ENCODE measurements at places on chromosomes 1 and 21.

DNA sequence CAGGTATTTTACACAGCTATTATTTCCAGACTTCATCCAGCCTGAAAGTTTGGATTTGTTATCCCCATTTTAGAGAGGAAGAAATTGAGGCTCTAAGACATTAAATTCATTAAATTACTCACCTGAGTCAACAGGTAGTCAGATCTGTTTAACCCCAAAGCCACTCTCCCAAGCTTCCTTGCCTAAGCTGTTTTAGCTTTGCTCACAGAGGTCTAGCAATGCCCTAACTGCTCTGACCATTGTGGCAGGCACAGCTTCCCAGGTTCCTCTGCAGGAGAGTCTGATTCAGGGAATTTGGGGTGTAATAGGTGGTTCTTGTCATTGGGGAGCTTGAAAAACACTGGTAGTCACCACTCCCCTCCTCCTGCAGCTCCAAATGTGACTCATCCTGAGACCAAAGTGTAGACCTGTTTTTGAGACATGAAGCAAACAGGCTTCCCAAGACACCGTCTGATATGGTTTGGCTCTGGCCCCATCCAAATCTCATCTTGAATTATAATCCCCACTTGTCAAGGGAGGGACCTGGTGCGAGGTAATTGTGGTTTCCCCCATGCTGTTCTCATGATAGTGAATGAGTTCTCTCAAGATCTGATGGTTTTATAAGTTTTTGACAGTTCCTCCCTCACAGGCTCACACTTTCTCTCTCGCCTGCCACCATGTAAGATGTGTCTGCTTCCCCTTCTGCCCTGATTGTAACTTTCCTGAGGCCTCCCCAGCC, 142.8 kb upstream of the DNAH14 start:
- no peak for DNase-seq

DNA sequence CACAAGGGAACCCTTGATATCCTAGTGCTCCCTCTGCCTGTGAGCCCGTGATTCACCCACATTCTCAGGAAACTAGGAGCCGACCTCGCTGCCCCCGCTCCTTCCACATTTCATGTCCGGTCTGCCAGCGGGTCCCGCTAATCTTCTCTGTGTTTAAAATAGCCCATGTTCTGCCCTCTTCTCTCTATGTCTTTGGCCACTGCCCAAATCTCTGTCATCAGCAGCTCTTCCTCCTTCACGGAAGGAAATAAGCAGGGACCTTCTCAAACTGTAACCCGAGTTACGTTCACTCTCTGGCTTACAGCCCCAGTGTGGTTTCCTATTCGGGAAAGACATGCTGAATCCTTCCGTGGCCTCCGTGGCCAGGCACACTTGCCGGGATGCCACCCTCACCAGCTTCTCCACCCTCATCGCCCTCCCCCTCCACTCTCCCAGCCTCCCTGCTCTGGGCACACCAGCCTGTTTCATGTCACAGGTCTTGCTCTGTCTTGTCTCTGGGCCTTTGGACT, 21.1 kb upstream of the UBXN10 start:
- no peak for DNase-seq

GRCh38 chr1:9151328-9151860, 22.5 kb upstream of the GPR157 start:
- no peak for DNase-seq

DNA sequence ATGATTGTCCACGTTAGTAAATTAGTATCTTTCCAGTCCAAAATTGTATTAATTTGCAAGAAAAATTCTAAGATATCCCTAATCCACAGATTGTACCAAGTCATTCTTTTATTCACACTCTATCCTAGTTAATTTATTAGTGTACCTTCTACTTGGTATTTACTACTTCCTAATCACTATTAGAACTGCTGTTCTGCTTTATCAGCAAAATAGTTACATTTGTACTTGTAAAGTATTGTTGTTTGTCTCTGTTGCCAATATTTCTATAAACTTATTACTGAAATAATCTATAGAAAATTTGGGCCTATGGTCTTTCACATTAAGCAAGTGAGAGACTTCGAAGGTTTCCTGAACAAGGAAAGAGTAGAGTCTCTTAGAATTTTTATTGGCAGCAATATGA, 5.6 kb upstream of the CRP start:
- no peak for DNase-seq

- DNase-seq = no peak
These were observed 175.6 kb downstream of the FCRL5 start for GRCh38 chr1:157376681-157377080.

DNA sequence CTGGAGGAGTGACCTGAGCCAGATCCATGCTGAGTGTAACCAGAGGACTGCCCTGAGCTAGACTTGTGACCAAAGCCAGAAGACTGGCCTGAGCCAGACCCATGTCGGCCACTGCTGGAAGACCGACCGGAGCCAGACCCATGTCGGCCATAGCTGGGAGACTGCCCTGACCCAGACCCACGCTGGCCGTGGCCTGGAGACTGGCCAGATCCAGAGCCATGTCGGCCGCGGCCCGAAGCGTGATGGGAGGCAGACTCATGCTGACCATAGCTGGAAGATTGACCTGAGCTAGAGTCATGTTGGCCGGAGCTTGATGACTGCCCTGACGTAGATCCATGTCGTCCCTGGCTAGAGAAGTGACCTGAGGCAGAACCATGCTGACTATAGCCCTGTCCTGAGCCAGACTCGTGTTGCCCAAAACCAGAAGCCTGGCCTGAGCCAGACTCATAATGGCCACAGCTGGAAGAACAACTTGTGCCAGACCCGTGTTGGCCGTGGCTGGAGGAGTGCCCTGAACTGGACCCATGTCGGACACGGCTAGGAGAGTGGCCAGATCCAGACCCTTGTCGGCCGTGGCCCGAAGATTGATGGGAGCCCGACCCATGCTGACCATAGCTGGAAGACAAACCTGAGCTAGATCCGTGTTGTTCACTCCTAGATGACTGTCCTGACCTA, 5.1 kb downstream of the HRNR start:
- DNase-seq = no peak

DNA sequence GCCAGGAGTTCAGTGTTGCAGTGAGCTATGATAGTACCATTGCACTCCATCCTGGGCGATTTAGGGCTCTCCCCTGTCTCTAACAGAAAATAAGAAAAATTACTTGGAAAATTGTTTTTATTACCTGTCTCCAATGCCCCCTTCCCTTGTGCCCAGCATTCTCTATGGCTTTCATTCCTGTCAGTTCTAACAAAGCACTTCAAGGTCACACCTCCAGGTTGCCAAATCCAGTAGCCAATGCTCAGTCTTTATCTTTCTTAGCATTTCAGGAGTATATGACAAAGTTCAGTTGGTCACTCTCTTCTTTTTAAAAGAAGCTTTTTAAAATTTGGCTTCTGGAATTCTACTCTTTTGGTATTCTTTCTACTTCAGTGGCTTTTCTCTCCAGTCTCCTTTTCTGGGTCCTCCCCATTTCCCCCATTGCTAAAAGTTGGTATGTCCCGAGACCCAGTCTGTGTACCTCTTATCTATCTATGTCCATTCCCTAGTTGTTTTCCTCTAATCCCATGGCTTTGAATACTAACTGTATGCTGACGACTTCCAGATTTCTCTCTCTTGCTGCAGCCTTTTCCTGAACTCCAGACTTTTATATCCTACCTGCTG, 69.9 kb downstream of the LAMC1 start:
- no peak for DNase-seq

- no peak for DNase-seq
These were observed 11.6 kb downstream of the BSND start for GRCh38 chr1:55010194-55010886.

DNA sequence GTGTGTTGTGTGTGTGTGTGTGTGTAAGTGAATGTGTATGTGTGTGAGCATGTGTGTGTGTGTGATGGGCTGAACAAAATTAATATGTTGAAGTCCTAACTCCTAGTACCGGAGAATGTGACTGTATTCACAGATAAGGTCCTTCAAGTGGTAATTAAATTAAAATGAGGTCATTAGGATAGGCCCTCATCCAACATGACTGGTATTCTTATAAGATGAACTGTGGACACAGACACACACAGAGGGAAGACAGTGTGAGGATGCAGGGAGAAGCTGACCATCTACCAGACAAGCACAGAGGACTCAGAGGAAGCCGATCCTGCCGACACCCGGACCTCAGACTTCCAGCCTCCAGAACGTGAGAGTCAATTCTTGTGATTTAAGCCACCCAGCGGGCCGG, 91.2 kb upstream of the PGBD5 start:
- no peak for DNase-seq

- DNase-seq = no peak
These were observed 294.6 kb downstream of the TTLL7 start for GRCh38 chr1:83704350-83704749.

DNA sequence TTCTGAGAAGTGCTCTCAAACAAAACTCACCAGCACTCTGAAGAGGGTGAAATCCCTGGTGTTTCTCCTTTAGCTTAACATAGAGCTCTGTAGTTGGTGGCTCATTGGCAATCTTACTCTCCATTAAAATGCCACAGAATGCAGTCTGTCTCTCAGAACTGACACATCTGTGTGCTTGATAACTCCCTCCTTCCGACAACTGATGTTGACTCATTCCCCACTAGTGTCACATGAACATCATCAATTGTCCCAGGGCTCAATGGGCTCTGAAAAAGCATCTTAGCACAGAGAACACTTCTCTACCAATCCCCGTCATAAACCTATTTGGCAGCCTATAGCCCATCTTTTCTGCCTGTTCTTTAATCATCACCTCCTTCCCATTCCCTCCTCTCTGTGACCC, 133.2 kb upstream of the ZC3H11B start:
- no peak for DNase-seq

GRCh38 chr21:42467140-42467983, 28.7 kb downstream of the RSPH1 start:
- DNase-seq = no peak

DNA sequence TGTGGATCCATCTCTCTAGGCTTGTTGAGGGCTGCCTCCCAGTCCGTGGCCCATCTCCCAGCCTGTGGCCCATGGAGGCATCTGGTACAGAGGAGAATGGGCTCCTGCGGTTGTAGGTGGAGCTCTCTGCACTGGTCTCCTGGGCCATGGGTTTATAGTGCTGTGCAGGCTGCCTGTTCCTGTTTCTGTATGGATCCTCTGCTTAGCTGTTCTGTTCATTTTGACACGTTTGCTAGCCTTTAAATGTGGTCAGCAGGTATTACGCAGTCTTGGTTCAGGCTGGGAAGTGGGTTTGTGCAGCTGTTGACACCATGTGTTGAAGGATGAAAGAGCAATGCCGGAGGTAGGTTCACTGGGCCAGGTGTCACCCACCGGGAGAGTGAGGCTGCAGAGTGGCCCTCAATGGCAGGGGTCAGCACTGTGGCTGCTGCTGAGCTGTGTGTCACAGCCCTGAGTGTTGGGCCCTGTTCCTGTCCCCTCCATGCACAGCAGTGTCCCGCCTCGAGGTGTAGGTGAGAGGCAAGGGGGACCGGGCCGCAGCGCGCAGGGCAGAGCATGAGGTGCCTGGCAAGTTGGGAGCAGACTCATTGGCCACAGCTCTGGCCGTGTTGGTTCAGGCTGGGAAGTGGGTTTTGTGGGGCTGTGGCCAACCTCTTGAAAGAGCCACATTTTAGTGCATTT, 39.0 kb downstream of the SNAP47 start:
- no peak for DNase-seq

DNA sequence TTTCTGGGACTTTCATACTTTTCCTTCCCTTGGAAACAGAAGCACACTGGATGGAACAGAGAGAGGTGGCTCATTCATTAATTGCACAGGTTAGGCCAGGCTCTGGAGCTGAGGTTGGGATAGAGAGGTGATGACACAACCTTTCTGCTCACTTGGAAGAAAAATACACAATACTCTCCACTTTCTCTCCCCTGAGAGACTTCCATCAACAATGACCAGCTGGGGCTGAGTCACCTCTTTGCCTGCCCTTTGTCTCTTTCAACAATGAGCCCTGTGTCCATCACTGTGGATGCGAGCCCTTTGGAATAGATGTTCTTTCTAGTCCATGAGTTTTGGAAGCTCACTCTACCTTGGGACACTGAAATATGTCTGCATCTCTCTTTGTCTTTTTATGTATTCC, 43.1 kb downstream of the ATP2B4 start:
- no peak for DNase-seq

GRCh38 chr1:225747566-225747965, 30.1 kb upstream of the SRP9 start:
- DNase-seq = no peak

DNA sequence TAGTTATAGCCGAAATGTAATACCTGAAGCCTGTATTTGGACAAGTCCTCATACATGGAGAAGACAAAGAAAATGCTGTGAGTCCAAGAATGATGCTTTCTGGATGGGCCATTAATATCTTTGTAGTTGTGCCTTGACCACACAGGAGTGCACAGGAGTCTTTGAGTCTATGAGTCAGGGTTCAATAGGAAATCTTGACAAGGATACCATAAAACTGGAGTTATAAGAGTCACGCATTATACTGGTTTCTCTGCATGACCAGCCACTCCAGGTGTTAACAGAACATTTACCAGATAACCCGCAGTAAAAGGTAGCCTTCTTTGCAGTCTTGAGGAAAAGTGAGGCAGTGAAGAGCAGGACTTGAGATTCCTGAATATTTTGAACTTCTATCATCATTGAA, 464.6 kb upstream of the PKN2 start:
- DNase-seq = no peak

DNA sequence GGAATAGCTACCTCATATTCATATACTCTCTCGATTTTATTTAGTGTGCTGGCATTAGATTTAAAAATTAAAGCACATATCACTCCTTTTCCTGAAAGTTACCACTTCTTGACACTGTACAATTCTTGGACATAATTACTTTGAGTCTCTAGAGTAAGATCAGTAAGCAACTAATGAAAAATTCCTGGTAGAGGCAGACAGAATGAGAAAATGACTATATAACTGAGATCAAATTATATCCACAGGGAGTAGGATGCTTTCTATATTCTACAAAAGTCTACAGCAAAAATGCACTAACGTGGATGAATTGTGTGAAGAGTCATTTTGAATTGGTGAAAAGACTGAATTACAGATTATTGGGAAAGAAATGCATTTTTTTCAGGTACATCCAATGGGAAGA, 445.7 kb downstream of the PTBP2 start:
- DNase-seq = no peak

GRCh38 chr1:8441426-8441825, 123.5 kb downstream of the SLC45A1 start:
- no peak for DNase-seq

GRCh38 chr1:182602935-182603645, 1.1 kb downstream of the RGS16 start:
- no peak for DNase-seq

- DNase-seq = no peak
These were observed 29.2 kb upstream of the IL10 start for GRCh38 chr1:206801467-206801866.

GRCh38 chr1:41648230-41648629, 163.7 kb upstream of the EDN2 start:
- DNase-seq = no peak

DNA sequence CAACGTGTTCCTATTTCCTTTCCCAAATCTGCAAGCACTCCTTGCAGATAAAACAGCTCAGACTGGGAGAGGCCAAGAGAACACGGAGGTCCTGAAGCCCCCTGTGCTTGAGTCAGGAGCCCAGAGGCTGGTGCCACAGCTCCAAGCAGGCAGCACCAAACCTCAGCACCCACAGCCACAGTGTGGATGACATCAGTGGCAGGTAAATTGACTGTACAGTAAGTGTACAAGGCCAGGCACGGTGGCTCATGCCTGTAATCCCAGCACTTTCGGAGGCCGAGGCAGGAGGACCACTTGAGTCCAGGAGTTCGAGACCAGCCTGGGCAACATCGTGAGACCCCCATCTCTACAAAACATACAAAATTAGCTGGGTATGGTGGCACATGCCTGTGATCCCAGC, 1.9 kb upstream of the COL6A1 start:
- DNase-seq = no peak
